Endodermal cell (in vitro differentiated cells): ENCODE measurements at places on chromosomes 3 and 15.

GRCh38 chr3:188520466-188520865 lies 366.5 kb downstream of the LPP start:
- H3K4me3 ChIP-seq: no peak overlapping the region
- no peak for DNase-seq
- H3K27me3 ChIP-seq: no peaks in the 10 kb centered on the region

DNA sequence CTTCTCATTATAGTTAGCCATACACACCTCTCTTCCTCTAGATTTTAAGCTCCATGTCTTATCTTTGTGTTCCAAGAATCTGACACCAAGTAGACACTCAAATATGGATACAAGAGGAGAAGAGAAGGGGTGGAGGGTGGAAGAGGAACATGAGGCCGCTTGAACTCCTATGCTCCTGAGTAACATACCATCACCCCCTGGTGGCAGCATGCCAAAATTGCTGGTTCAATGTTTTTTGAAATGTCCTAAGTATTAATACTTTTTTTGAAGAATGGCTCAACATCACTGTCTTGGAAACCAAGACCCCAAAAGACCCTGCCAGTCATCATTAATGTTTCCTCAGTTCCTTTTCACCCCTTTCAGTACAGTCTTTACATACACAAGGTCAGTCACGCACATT lies 71.8 kb upstream of the HACD2 start:
- H3K4me3 ChIP-seq: no peak overlapping the region
- DNase-seq: peak; percentile 58
- no peak overlapping the region for H3K27ac ChIP-seq
- no peaks in the 10 kb centered on the region for H3K4me1 ChIP-seq
- no peaks in the 10 kb centered on the region for H3K36me3 ChIP-seq
- H3K27me3 ChIP-seq: no peaks in the 10 kb centered on the region

DNA sequence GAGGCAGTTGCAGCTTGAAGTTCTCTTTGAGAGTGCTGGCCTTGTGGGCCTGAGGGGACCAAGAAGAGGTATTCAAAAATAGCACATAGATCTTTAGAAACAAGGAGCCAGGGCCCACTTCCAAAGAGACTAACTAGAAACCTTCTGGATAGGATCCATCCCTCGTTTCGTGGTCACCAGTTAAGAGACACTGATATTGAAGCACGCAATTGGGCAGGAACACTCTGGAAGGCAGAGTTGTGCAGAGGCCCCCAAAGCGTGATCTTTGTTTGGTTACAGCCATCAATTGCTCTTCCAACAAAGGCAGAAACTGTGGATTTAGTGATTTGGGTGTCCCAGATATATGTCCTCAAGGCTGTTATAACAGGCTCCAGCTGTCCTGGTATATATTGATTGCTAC lies 46.7 kb upstream of the ACAN start:
- DNase-seq: no peak
- H3K36me3 ChIP-seq: no peaks in the 10 kb centered on the region
- no peak overlapping the region for H3K4me3 ChIP-seq
- no peak overlapping the region for H3K27ac ChIP-seq
- H3K27me3 ChIP-seq: peaks cover 13% of the 10 kb centered on the region
- H3K4me1 ChIP-seq: no peaks in the 10 kb centered on the region

- no peaks in the 10 kb centered on the region for H3K36me3 ChIP-seq
- no peak overlapping the region for H3K4me3 ChIP-seq
- no peaks in the 10 kb centered on the region for H3K27me3 ChIP-seq
- no peak overlapping the region for H3K27ac ChIP-seq
- H3K4me1 ChIP-seq: peaks cover 3% of the 10 kb centered on the region
These were observed 29.8 kb downstream of the PLA1A start for GRCh38 chr3:119627461-119627860.

DNA sequence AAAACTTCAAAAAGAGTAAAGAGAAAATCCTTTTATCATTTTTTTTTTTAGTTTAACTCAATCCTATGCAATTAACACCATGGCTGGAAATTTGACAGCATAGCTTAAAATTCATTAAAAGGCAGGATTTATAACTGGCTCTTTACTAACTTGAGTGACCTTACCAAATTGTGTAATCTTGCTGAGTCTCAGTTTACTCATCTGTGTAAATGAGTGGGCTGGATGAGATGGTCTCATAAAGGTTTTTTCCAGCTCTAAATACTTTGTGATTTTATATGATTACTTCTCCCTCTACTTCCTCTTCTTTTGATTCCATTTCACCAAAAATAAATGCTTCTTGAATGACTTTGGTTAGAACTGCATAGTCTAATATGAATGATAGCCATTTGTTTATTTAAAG lies 234.9 kb upstream of the SATB1 start:
- peaks cover 4% of the 10 kb centered on the region for H3K4me1 ChIP-seq
- no peaks in the 10 kb centered on the region for H3K27me3 ChIP-seq
- H3K4me3 ChIP-seq: no peak overlapping the region
- no peak for DNase-seq
- H3K36me3 ChIP-seq: no peaks in the 10 kb centered on the region

- no peak overlapping the region for H3K4me3 ChIP-seq
- H3K27me3 ChIP-seq: no peaks in the 10 kb centered on the region
- no peak for DNase-seq
- peaks cover 70% of the 10 kb centered on the region for H3K36me3 ChIP-seq
These were observed 140.4 kb upstream of the CGNL1 start for GRCh38 chr15:57235873-57236272.

- peaks cover 17% of the 10 kb centered on the region for H3K27me3 ChIP-seq
- H3K4me3 ChIP-seq: peak overlapping the region; percentile 96
- H3K4me1 ChIP-seq: peaks cover 8% of the 10 kb centered on the region
- DNase-seq: peak; percentile 83
These were observed 152.9 kb upstream of the GOLIM4 start for GRCh38 chr3:168248383-168249204.

GRCh38 chr3:105360003-105360402 lies 6.7 kb upstream of the ALCAM start:
- no peak overlapping the region for H3K27ac ChIP-seq
- no peak overlapping the region for H3K4me3 ChIP-seq
- H3K27me3 ChIP-seq: peaks cover 3% of the 10 kb centered on the region
- no peaks in the 10 kb centered on the region for H3K4me1 ChIP-seq

DNA sequence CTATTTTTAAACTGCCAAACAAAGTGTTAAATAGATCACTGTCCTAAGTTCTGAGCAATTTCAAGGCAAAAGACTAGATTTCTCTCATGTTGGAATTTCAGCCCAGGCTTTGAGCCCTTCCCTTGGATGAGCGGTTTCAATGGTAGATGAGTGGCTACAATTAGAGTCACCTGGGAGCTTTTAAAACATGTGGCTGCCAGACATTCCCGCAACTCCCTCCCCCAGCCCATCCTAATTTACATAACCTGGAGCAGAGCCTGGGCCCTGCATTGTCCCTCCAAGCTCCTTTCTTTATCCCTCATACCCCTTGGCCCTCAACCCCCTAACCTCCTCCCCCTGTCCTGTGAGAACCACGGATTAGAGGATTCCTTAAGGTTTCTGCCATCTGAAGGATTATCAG lies 357.5 kb upstream of the UMPS start:
- H3K27me3 ChIP-seq: no peaks in the 10 kb centered on the region
- peak; percentile 78 for DNase-seq
- H3K27ac ChIP-seq: no peak overlapping the region
- no peak overlapping the region for H3K4me3 ChIP-seq
- H3K4me1 ChIP-seq: no peaks in the 10 kb centered on the region

DNA sequence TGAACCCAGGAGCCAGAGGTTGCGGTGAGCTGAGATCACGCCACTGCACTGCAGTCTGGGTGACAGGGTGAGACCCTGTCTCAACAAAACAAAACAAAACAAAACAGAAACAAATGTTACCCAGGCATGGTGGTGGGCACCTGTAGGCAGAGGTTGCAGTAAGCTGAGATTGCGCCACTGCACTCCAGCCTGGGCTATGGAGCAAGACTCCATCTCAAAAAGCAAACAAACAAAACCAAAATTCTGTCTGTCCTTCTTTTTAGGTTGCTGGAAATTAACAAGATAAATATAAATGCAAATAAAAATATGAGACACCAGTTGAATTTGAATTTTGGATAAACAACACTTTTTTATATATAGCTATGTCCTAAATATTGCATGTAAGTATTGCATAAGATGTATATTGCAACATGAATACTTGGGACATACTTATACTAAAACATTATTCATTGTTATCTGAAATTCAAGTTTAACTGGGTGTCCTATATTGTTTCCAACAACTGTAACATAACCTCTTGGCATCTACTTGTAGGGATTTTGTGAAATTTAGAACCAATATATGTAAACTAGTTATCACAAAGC lies 4.7 kb upstream of the CEP97 start:
- H3K27me3 ChIP-seq: no peaks in the 10 kb centered on the region
- H3K4me1 ChIP-seq: peaks cover 5% of the 10 kb centered on the region
- no peaks in the 10 kb centered on the region for H3K36me3 ChIP-seq
- H3K4me3 ChIP-seq: no peak overlapping the region
- DNase-seq: no peak

DNA sequence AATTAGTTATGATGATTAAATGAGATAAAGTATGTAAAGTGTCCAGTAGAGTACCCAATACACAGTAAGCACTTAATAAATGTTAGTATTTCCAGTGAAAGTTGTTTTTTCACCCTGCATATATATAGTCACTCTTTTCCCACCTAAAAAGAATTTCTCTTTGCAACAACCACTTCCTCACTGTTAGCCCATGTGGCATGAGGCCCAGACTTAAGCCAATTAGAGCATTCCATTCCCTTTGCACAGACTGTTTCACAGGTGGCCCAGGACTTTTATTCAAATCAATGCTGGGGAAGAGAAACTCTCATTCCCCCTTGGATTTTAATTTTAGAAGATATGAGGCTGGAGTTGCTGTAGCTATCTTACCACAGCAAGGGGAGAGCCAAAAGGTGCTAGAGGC lies 3.7 kb downstream of the IFT80 start:
- H3K27me3 ChIP-seq: no peaks in the 10 kb centered on the region
- H3K4me1 ChIP-seq: no peaks in the 10 kb centered on the region
- H3K36me3 ChIP-seq: no peaks in the 10 kb centered on the region

- DNase-seq: no peak
- no peaks in the 10 kb centered on the region for H3K27me3 ChIP-seq
- H3K4me3 ChIP-seq: no peak overlapping the region
- H3K36me3 ChIP-seq: peaks cover 56% of the 10 kb centered on the region
- H3K27ac ChIP-seq: no peak overlapping the region
- no peaks in the 10 kb centered on the region for H3K4me1 ChIP-seq
These were observed 10.1 kb downstream of the HAUS2 start for GRCh38 chr15:42558739-42559138.

GRCh38 chr15:101239724-101240136 lies 12.1 kb downstream of the CHSY1 start:
- no peak overlapping the region for H3K4me3 ChIP-seq
- H3K36me3 ChIP-seq: peaks cover 12% of the 10 kb centered on the region
- no peak overlapping the region for H3K27ac ChIP-seq
- no peaks in the 10 kb centered on the region for H3K27me3 ChIP-seq

GRCh38 chr3:115864911-115865310 lies 241.6 kb downstream of the GAP43 start:
- H3K27me3 ChIP-seq: no peaks in the 10 kb centered on the region
- no peak overlapping the region for H3K27ac ChIP-seq
- no peak overlapping the region for H3K4me3 ChIP-seq
- H3K4me1 ChIP-seq: no peaks in the 10 kb centered on the region
